Right renal cortex interstitium (tissue), 3 donors: ENCODE measurements at places on chromosomes 5 and 9. TPM values are rescaled to one million over a fixed set of nuclear protein-coding genes. Genes with fewer than 3 reads are reported as not detected.

Gene SHB
- 14.5 TPM for polyA plus RNA-seq

Gene CEMIP2
- polyA plus RNA-seq: 26.3 TPM

GRCh38 chr9:33172256-33173238 is 5.4 kb upstream of the B4GALT1 start:
- no peak for DNase-seq

- no peak for DNase-seq
These were observed 354.6 kb downstream of the BNC2 start for GRCh38 chr9:16515879-16516301.

GRCh38 chr5:142119051-142119625 is 10.6 kb downstream of the NDFIP1 start:
- no peak for DNase-seq

GRCh38 chr9:37215381-37215780 is 95.0 kb downstream of the ZCCHC7 start:
- DNase-seq: no peak

DNA sequence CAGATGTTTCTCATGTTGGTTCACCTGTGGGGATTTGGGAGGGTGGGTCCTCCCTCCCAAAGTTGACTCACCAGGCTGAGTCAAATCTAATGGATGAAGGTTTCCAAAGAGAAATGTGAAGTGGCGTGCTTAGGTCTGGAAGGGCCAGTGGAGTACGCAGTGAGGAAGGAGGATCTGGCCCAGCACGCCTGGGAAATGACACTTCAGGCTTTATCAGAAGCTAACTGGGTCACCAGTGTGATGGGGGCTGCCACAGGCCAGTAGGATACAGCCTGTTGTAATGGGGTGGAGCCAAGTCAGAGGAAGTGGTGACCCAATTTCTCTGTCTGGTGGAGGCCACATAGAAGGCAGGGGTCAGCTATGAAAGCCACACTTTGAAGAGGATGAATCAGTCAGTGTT is 18.0 kb downstream of the POLR1E start:
- no peak for DNase-seq

DNA sequence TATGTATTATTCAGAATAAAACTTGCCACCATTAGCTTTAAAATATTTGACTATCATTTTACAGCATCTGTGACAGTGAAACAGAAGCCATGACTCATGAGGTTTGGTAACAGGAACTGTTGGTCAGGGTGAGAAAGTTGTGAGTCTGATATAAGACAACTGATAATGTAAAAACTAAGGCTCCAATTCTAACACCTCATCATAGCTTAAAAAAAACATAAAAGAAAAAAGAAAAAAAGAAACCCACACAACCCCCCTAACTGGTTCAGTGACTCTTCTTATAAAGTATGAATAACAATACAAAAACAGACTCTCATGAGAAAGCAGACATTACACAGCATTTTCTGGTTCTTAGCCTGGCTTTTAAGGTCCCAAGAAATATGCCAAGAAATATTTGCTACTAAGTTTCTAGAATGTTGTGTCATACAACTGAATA is 85.8 kb downstream of the MRPS27 start:
- no peak for DNase-seq

GRCh38 chr9:136754626-136755301 is 3.3 kb downstream of the LCN8 start:
- DNase-seq: no peak

DNA sequence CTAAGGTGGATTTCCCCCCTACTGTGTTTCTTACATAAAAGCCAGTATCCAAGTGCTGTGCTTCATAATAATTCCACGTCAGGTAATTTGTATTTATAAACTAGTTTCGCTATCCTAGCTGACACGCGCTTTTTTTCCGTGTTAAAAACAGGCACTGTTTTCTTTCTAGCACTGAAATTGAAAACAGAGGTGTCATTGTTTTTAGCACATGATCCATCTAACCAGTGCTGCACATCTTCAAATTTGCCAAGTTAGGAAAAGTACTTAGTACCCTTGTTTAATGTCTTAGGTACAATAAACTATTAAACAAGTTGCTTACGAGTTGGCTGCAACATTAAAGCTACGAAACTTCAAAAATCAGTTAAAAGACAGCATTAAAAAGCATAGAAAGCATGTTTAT is 49.9 kb downstream of the JMY start:
- DNase-seq: no peak

GRCh38 chr5:15515229-15515628 is 15.2 kb downstream of the FBXL7 start:
- DNase-seq: no peak

DNA sequence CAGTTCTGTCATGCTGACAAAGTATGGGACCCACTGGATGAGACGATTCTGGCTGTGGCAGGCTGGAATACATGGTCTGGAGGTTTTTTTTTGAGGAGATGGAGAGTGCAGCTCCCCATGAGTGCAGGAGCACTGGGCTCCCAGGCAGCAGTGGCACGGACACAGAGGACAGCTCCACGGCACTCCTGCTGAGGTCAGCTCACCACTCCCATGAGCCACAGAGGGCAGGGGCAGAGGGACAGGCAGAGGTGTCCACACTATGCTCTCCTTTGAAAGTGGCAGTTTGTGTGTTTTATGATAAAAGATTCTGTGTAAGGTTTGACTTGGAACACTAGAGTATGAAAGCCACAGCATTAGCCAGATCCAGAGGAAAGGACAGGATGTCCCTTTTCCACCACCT is 114.4 kb downstream of the UBE2R2 start:
- no peak for DNase-seq
